ENCODE measurements at places on chromosomes 1 and 21.
A peak's percentile ranks its signal among the peaks of the same experiment; 100 is the strongest.

GRCh38 chr1:92495392-92496063 is 8.8 kb upstream of the GFI1 start:
- no peak for DNase-seq

DNA sequence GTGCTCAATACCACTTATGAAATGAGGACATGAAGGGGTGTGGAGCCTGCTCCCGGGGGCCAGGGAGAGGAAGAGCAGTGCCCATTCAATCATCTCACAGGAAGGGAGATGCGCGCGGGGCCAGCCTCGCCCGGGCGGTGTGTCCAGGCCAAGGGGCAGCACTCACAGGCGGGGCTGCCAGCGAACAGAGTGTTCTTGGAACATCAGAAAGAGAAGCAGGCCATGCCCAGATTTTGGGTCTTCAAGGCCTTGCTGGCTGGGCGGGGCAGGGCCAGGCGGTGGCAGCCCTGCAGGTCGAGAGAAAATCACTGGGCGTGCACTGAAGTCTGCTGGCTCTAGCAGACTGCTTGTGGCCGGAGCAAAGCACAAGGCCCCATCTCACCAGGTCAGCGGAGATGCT is 168.6 kb downstream of the PRDM16 start:
- DNase-seq = no peak

DNA sequence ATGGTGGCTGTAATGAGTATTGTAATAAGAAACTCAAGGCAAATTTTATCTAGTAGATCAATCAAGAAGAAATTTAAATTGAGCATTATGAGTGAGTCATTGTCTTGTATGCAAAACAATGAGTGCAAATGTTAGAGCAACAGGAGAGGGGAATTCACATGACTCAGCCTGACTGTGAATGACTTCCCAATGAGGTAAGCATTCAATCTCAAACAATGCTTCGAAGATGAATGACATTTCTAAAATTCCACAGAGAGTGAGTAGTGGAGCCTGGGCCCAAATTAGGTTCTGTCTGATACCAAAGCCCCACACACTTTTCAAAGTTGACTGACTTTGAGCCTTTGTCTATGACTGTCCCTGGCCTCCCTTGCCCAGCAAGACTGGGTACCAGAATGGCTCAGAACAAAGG is 738.0 kb downstream of the PTPRU start:
- DNase-seq = no peak

DNA sequence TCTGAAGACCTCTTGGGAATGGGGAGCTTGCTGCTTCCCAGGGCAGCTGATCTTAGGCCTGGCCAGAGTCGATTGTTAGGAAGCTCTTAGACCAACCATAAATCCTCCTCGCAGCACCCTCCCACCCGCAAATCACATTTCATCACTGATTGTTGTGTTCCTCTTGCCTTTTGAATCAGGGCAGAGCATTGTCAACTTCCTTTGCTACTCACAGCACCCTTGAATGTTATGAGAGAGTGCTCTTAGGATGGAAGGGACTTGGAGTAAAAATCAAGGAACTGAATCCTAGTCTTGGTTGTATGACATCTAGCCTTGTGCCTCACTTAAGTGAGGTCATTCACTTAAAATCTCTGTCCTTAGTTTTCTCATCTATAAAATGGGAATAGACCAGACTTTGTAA is 3.0 kb downstream of the VASH2 start:
- DNase-seq = no peak

- DNase-seq = no peak
Measured at GRCh38 chr1:200311256-200311655, 98.6 kb downstream of the ZNF281 start.

GRCh38 chr1:116346943-116347673 is 25.9 kb upstream of the ATP1A1 start:
- DNase-seq = no peak

GRCh38 chr1:185526344-185527307 is 207.6 kb upstream of the HMCN1 start:
- DNase-seq = no peak

DNA sequence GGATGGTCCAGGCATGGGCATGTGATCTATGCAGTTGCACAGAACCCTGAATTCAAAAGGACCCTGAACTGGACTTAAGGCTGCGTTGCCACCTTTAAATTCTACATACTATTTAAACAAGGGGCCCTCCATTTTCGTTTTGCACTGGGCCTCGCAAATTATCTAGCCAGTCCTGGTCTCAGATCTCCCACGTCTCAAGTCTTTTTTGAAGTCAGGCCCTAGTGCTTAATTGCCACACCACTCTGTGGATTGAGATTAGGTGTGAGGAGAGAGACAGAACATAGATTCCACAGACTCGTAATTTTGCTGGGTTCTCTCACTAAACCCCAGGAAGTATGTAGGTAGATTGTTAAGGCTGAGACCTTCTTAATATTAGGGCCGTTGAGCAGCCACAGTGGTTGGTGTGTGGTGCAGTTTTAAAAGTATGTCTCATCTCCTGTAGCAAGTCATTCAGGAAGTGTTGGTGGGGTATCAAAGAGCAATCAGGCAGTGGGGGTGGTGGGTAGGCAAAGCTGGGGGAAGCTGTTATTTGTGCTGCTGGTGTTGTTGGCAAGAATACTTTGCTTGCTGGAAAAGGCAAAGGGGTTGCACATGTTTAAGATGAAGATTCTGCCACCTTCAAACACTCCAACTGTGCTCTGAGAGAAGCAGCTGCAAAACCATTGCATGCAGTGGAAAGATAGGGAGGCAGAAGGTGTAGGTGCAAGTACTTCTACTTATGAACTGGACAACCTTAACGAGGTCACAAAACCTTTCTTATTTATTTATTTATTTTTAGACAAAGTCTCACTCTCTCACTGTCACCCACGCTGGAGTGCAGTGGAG is 11.2 kb downstream of the CD84 start:
- DNase-seq = peak; percentile 29

DNA sequence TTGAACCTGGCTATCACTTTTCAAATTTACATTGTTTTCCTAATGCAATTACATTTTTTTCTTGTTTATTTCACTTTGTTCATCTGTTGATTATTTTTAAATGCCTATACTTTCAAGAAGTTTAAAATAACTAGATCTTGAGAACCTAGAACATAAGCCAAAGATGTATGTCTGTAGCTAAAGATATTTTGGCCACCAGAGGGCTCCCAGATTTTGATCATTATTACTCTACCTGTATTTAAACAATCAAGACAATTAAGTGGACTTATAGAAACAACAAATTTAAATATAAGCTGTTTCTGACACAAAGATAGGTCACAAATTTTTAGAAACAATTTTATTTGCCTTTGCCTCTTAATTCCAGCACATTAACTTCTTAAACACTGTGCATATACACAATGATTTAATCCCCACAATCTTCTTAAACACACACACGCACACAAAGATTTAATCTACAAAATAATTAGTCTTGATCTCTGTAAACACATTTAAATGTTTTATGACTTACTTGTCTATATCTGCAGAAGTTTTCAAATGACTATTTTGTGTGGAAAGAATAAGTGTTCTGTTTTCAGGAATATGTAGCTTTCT is 380.0 kb downstream of the DSCAM start:
- no peak for DNase-seq

- DNase-seq = no peak
Measured at GRCh38 chr21:34280389-34280795, 83.4 kb upstream of the KCNE2 start.

- no peak for DNase-seq
Measured at GRCh38 chr1:158204458-158204827, 23.7 kb downstream of the CD1D start.

- DNase-seq = no peak
Measured at GRCh38 chr1:27632387-27633297, 2.3 kb downstream of the FGR start.

DNA sequence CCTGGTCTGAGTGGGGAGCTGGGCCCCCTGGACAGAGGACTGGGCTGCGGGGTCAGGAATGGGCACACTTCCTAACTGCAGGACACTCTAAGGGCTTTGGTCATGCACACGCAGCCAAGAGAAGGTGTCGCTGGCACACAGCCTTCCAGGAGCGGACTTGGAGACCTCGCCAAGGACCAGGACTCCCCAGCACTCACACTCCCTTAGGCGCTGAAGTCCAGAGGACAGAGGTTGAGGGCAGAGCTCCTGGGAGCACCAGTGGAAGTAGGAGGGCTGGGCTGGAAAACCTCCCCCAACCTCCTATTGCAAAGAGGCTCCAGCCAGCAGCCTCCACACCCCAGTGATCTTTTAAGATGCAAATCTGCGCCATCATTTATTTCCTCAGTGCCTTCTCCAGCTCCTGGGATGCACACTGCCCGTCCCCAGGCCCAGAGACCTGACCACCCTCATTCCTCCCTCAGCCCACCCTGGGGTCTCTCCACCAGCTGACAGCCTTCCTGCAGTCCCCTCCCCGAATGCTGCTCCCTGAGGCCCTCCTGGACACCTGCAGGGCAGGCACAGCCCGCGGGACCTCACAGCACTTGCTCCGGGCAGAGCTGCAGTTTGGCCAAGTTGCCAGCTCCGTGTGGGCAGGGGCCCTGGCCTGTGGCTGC is 3.0 kb downstream of the TSPEAR start:
- no peak for DNase-seq

- no peak for DNase-seq
Measured at GRCh38 chr1:81349194-81349965, 451.4 kb upstream of the ADGRL2 start.

- no peak for DNase-seq
Measured at GRCh38 chr1:160236806-160237205, 25.5 kb downstream of the DCAF8 start.

- no peak for DNase-seq
Measured at GRCh38 chr1:20074725-20075171, 4.8 kb downstream of the PLA2G5 start.
